NCI-H1105 (cell line): ENCODE measurements at places on chromosomes 2 and 18.

GRCh38 chr18:36597636-36598035, 231.2 kb downstream of the TPGS2 start:
- DNase-seq: no peak

DNA sequence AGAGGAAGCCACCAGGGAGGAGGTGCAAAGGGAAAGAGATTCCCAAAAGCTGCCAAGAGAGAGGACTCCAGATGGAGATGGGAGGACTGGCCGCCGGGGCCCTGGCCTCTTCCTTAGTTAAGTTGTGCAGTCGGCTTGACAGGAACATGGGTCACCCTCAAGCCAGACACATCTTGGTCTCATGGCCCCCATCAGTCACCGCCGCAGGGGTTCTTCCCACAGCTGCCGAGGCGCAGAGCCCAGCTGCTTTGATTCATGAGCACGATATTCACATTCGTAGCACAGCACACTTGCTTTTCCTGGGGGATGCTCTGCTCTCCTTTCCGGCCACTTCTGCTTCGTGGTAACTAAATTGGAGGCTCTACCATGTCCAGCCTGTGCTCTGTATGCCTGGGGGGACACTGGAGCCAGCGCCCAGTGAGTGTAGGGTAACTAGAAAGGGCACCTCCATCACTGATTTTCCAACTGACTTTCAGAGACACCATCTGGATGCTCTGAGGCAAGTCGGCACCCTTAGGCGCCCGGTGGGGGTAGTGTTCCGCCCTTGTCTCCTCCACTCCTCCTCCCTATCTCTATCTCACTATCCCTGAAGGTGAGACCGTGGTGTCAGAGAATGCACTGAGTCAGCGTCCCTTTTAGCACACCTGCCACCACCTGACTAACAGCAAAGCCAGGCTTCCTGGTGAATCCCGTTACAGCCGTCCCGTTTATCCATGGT, 13.3 kb downstream of the TWIST2 start:
- DNase-seq: no peak

- no peak for DNase-seq
These were observed 287.5 kb downstream of the TCF4 start for GRCh38 chr18:55300421-55300935.

- DNase-seq: no peak
These were observed 251.0 kb upstream of the CWC22 start for GRCh38 chr2:180258041-180258537.
